Activated CD4-positive, CD25-positive, alpha-beta regulatory T cell (primary cell): ENCODE measurements at places on chromosomes 3 and 15.

DNA sequence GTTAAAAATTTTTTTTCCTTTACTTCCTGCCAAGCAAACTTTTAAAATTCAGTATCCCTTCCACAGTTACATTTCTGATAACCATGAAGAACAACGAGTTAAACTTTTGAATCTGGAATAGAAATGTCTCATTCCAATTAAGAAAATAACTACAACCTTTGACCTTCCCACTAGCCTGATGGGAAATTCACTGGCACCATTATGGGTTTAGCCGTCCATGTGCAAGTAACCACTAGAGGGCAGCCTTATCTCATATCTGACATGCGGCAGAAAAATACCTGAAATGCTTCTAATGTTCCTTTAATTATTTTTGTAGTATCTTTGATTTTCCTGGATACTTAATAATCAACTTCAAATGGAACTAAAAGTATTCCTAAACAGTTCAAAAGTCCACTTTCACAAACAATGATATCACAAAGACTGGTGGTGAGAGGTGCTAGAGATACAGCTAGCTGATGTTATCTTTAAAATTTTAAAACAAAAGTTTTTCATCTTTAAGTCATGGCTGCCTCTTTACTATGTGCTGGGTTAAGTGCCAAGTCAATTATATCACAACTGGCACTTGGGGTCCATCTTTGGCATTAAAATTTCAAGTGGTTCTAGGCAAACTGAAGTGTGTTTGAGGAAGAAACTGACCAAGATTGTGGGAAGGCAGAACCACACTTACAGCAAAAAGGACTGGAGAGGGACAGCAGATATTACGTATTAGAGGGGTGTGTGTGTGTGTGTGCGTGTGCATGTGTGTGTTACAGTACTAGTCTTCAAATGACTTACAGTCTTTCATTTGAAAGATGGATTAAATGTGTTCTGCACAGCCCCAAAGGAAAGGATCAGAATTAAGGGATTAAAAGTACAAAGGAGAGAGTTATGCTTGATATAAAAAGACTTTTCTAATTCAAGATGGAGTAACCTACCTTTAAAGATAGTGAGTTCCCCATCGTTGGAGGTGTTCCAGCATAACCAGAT is 107.1 kb upstream of the ICE2 start:
- peak; percentile 39 for DNase-seq

- no peak for DNase-seq
Measured at GRCh38 chr15:65558997-65559760, 28.9 kb downstream of the HACD3 start.

- no peak for DNase-seq
Measured at GRCh38 chr3:53287131-53287629, 31.4 kb upstream of the TKT start.

DNA sequence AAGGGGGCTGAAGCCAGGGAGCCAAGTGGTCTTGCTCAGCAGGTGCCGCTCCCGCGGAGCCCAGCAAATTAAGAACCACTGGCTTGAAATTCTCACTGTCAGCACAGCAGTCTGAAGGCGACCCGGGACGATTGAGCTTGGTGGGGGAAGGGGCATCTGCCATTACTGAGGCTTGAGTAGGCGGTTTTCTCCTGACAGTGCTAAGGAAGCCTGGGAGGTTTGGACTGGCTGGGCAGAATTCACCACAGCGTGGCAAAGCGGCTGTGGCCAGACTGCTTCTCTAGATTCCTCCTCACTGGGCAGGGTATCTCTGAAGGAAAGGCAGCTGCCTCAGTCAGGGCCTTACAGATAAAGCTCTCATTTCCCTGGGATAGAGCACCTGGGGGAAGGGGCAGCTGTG is 57.0 kb upstream of the GPR149 start:
- DNase-seq, result no peak

GRCh38 chr3:140972833-140973232 is 31.2 kb downstream of the SLC25A36 start:
- DNase-seq, result no peak

- DNase-seq, result no peak
Measured at GRCh38 chr3:9754678-9755077, 4.9 kb downstream of the OGG1 start.

GRCh38 chr3:143975554-143976152 is 4.0 kb downstream of the DIPK2A start:
- no peak for DNase-seq

DNA sequence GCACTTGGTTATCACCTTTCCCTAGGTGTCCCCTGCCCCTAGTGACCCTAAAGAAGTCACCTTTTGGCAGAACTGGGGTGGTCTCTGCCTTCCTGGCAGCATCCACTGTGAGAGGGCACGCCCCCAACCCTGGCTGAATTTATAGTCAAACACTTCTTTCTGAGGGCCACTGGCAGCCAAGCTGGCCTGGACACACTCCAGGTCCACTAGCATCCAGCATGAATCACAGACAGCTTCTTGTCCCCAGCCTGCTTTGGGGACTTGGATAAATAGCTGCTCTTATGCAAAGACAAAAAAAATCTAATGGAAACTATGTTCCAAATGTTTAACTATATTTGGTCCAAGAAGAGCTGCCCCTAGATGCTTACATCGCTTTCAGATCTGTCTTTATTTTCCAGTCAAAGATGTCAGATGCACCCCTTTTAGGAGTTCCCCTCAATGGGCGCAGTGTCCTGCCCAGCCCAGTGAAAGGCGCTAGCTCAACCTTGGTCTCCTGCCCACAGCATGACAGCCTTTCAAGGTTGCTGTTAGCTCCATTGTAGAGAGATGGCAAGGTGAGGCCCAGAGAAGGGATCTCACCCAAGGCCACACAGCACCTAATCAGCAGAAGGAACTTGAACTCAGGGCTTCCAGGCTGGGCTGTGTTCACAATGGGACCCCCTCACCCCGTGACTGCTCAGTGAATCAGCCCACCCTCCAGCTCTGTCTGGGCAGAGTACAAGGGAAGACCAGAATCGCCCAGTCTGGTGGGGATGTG is 7.0 kb downstream of the RASL12 start:
- no peak for DNase-seq

- no peak for DNase-seq
Measured at GRCh38 chr3:104388619-104389018, 978.1 kb upstream of the ALCAM start.

DNA sequence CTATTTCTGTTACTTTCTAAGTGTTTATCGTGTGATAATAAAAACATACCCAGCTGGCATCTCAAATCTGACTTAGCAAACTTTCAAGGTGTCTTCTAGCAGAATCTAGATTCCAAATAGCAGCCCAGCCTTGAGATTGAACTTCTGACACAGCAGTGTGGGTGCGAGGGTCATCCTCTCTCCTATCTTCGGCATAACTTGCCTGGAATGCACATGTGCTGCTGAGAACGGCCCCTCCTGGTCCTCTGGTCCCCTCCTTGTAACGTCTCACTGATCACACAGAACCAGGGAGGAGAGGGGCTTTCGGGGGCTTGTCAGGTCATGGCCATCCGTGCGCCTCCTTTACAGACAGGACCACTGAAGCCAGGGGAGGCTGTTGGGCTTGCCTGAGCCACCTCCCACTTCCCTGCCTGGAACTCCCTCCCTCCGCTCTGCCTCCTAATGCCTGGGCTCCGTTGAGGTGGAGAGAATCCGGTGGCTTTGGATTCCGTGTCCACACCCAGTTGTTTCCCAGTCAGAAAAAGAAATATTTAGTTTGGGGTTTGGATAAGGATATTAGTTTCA is 344.4 kb upstream of the C2CD4B start:
- no peak for DNase-seq

- DNase-seq, result no peak
Measured at GRCh38 chr15:59367022-59367451, 5.6 kb downstream of the MYO1E start.

- DNase-seq, result no peak
Measured at GRCh38 chr15:38684440-38685010, 119.9 kb upstream of the RASGRP1 start.

DNA sequence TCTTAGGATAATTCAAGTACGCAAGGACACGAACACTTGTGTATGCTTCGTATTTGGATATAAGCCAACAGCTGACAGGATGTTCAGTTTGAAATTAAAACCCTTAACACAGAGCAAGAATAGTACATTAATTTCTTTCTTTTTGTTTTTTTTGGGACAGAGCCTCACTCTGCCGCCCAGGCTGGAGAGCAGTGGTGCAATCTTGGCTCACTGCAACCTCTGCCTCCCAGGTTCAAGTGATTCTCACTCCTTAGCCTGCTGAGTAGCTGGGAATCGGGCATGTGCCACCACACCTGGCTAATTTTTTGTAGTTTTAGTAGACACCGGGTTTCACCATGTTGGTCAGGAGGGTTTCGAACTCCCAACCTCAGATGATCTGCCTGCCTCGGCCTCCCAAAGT is 32.4 kb downstream of the TOMM70 start:
- DNase-seq, result no peak

DNA sequence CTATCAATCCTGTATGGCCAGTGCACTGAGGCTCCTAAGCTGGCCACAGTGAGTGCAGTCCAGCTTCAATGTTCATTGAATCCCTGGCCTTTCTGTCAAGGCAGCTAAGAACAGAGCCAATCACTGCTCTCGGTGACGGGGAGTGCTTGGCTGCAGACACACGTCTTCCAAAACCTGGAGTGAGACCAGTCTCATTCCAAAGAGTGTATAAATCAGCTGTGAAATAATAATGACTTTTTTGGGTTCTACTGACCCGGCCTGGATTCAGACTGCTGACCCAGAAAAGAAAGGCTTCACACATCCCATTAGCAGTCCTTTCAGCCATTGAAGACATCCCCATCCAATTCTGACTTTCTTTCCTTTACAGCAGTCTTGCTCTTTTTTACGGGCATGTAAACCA is 665.5 kb downstream of the GBE1 start:
- DNase-seq, result no peak

- no peak for DNase-seq
Measured at GRCh38 chr3:39631136-39631535, 163.7 kb downstream of the MOBP start.

- no peak for DNase-seq
Measured at GRCh38 chr3:14846226-14846880, 27.6 kb downstream of the FGD5 start.

GRCh38 chr3:196097373-196098154 is 15.7 kb upstream of the TFRC start:
- DNase-seq, result no peak

DNA sequence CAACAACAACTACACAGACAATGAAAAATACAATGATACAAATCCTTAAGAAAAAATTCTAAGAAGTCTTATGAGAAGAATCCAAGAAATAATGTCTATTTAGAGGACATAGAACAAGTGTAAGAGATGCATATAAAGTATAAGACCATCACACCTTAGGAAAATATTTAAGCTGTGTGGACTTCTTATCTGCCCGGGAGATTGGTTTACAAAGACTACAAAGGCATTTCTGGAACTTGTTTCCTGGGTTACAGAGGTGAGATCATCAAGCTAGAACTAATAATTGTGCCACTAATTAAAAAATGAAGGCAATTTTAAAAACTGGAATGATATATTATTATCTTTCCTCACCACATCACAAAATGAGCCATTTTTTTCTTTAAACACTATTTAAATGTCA is 507.1 kb downstream of the GRM7 start:
- no peak for DNase-seq

GRCh38 chr3:125262161-125262560 is 49.6 kb upstream of the SLC12A8 start:
- DNase-seq, result no peak
